ENCODE measurements at places on chromosomes 7 and 10.

GRCh38 chr10:101283762-101284100 lies 54.5 kb upstream of the LBX1 start:
- no peak for DNase-seq

DNA sequence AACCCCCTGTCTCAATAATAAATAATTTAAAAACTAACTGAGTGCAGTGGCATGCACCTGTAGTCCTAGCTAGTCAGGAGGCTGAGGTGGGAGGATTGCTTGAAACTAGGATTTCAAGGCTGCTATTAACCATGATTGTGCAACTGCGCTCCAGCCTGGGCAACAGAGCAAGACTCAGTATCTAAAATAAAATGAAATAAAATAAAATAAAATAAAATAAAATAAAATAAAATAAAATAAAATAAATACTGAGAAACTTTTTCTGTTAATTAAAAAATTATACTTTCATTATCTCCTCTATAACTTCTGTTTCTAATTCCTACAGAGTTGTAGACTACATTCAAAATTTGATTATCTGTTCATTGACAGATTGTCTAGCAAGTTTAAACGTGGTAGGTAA lies 999.4 kb downstream of the ANKRD7 start:
- DNase-seq, result no peak

DNA sequence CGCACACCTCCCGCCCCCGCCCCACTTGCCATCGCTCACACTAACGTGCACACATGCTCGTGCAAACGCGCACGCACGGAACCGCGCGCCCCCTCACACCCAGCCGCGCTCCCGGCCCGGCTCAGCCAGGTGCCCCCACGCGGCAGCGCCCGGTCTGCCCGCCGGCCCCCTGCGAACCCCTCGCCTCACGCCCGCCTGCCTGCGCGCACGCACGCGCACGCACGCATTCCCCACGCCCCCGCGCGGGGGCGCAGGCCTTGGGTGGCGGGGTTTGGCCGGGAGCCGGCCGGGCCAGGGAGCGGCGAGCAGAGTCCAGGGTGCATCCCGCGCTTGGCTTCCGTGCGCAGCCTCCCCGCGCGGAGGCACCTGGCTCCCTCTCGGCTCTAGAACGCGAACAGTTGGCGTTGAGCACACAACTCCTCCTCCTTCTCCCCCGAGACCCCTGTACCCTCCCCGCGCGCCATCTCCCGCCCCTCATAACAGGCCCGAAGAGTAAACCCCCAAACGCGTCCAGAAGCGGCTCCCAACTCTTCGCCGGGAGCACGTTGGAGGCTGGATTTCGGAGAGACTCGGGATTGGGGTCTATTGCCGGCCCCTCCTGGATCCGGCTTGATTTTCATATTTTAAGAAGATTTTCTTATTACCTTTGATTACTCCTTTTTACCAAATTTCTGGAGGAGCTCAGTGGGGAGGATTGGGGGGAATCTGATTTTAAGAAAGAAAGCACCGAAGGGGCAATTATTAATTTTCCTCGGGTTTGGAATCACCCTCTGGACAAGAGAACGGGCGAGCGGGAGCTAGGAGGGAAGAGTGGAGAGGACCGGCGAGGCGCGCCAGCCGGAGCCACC lies 527 bp upstream of the SORCS3 start:
- DNase-seq, result no peak

DNA sequence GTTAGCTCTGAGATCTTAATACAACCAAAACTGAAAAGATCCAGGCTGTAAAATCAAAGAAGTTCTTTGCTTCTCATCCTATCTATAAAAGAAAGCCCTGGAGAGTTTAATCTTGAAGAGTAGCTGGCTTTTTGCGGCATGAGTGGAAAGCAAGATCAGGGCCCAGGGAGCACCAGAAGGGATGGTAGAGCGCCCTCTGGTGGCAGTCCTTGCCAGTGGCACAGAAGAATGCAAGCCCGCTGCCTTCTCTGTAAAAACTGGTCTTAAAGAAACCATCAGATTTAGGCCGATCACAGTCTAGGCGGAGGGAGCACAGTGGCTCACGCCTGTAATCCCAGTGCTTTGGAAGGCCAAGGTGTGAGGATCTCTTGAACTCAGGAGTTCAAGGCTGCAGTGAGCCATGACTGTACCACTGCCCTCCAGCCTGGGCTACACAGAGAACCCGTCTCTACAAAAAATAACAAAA lies 35.6 kb downstream of the CPN1 start:
- peak; percentile 93 for DNase-seq

DNA sequence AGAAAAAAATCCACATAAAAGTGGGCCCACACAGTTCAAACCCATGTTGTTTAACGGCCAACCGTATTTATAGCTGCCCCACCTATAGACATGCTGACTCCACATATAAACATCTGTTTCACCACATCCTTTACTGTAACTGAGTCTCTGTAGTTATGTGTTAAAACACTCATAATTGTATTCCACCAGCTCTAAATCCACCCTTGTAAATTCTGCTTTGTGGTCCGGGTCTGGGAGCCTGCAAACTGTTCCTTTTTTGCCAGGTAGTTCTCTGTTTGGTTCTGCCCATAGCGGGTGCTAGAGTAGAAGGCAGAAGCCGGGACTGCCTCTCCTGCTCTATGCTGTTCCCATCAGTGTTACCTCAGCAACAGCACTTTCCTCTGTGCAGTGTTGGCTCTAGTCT lies 20.2 kb upstream of the FHIP2A start:
- DNase-seq, result no peak

GRCh38 chr7:4769761-4770160 lies 5.7 kb upstream of the AP5Z1 start:
- peak; percentile 46 for DNase-seq

DNA sequence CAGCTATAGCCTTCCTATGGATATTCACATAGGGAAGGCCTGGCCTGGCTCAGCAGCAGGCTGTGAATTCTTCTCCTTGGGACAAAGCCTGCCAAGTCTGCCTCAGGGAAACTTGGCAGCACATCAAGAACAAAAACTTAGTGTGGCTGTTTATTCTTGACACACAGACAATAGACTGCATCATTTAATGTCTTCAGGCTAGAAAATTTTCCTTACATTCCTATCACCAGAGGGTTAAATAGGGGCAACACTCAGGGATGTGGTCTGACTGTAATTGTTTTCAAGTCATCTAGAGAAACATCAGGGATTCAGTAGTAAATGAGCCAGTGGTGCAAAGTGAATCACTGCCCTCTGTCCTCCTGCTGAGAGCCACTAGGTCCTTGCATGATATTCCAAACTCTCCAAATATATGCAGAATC lies 137.3 kb downstream of the SEMA3C start:
- DNase-seq, result peak; percentile 84

Measured in choroid plexus epithelial cell (primary cell).